ENCODE measurements at places on chromosomes 12 and 14.

- no peak for DNase-seq
These were observed 34.9 kb downstream of the GNS start for GRCh38 chr12:64724201-64724745.

- DNase-seq = no peak
These were observed 5.7 kb upstream of the ZNF385A start for GRCh38 chr12:54390176-54390667.

DNA sequence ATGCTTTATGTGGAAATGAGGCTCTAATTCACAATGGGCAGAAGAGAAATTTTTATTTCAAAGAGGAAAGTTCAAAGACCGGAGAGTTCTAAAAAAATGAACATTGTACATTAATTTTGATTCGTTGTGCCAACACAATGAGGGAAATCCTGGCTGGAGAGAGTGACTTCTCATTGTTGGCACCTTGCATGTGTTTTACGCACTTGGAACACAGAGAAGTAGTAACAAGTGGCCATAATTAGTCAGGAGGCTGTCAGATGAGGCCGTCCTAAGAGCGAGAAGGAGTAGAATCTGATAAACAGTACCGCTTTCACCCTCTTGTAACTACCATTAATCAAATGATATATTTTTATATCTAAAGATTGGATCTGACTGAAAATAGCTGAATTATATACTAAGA lies 6.9 kb downstream of the LMO3 start:
- no peak for DNase-seq

GRCh38 chr14:90756755-90757345 lies 59.4 kb downstream of the TTC7B start:
- DNase-seq = no peak

DNA sequence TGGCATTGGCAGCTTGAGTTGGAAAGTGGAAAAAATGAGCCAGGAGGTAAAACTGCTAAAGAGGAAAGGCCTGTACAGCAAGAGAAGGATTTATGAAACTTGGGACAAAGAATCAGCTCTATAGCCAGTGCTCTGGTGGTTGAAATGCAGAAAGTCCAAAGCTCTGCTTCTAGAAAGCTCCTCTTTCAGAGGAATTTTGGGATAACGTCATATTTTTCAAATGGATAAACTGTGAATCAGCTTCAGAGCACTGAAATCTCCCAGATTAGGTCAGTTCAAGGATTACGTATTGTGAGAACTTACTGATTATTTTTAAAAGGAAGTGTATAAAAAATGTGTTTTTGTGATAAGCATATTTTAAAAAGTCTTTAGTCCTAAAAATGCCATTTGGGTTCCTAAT lies 203.1 kb upstream of the CNOT2 start:
- DNase-seq = no peak

DNA sequence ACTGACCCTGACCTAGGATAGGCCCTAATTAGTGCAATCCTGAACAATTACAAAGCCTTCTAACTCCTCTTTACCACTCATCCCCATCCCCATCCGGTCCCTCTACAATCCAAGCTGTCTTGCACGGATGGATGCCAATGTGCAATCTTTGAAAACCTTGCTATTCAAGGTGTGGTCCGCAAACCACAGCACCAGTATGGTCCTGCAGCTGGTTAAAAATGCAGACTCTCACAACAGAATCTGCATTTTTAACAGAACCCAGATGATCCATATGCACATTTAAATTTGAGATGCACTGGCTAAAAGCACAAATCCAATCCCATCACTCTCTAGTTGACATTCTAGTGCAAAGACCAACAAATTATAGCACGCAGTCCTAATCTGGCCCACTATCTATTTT lies 230.6 kb upstream of the KRR1 start:
- no peak for DNase-seq

DNA sequence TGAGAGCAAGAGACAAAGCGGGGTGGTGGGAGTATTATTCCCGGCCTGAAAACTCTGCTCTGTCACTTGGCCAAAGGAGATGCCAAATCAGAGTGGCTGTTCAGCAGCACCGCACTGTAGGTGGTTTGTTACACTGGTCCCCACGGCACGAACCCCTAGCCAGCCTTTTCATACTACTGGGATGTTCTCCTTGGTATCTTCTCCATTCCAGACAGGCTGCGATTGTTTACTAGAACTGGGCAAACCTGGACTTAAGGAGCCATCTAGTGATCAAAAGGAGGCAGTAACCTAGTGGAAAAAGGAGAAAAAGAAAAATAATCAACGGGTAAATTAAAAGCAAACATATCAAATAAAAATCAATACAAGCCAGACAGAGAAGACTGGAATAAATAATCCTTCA lies 58.9 kb upstream of the TMTC2 start:
- peak; percentile 18 for DNase-seq

- no peak for DNase-seq
These were observed 21.1 kb upstream of the TTC7B start for GRCh38 chr14:90837355-90837754.

- no peak for DNase-seq
These were observed 56.6 kb upstream of the SCN8A start for GRCh38 chr12:51534216-51535074.

GRCh38 chr12:90235642-90236041 lies 527.0 kb upstream of the ATP2B1 start:
- no peak for DNase-seq

DNA sequence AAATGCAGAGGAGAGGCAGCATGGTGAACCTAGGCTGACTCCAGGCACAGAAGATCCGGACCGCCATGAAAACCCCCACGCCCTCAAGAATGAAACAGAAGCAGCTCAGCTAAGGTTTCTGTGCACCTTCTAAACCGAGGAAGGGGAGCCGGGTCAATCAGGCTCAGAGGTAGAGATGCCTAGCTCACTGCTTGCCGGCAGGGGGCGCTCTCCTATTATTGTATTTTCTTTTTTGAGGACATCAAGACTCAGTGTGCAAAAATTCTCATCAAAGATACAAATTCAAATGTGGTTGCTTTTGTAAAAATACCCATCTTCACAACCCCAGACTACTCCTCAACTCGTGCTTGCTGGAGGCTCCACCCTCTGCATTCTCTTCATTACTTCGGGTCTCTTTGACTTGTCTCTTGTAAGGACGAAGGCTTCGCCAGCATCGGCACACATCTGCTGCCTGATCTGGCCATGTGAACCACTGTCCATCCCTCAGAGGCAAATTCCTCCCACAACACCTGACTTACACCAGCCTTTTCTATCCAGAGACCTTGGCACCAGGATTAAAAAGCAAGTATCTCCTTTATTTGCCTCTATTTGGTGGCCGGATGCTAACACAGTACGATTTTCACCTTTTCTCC lies 33.4 kb upstream of the RNASE3 start:
- DNase-seq = peak; percentile 52

DNA sequence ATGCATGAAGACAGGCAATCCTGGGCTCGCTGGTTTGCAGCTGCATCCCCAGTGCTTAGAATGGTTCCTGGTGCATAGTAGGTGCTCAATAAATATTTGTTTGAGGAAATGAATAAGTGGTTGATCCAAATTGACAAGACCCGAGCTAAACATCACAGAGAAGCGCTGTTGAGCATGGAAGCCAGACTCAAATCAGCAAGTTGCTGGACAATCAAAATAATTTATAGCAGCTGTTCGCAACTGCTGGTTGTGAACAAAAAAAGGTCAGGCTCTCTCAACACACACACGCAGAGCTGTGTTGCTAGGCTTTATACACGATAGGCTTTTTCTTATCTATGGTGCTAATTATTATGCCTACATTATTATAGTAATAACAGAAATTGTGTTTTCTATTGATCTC lies 190.2 kb downstream of the TBX5 start:
- DNase-seq = no peak

DNA sequence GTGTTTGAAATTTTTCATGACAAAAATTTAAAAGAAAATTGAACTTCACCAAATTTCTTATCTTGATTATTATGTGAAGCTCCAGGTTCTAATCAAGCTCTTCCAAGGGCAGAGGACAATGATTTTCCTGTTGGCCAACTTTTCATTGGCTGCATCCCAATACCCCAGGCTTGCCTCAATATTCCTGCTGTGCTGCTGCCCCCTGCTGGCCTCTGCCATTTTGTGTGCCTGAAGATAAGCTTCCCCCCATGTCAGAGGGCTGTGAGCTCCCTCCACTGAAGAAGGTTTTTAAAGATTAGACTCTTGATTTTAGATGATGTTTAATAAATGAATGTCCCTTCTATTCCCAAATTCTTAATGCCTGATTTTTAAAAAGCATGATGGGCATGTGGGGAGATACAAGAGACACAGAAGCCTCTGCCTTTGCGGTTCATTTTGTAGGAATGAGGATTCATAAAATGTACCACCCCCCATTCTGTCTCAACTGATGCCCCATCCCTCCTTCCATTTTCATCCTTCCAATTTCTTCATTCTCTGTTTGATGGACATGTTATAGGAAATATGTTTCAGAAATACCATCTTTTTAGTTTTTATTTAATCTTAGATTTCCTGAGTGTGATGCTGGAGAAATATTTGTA lies 76.7 kb upstream of the RGS6 start:
- peak; percentile 65 for DNase-seq

GRCh38 chr12:92600052-92600451 lies 102.7 kb upstream of the PLEKHG7 start:
- DNase-seq = no peak

DNA sequence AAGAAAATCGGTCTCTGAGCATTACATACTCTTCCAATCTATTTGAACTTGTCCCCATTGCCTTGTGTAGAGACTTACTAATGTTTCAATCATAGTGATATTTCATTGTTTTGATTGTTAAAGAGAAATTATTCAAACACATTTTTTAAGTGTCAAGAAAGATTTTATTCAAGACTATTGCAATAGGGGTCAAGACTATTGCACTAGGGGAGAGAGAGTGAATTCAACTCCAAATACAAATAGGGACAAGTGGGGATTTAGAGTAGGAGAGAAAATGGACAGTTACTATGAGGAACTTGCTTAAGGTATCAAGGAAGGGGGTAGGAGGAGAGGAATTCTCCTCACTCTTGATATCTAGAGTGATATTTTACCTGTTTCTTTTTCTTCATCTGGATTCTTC lies 73.1 kb downstream of the FAR2 start:
- no peak for DNase-seq

- DNase-seq = no peak
These were observed 22.1 kb downstream of the SCARB1 start for GRCh38 chr12:124841558-124841945.

DNA sequence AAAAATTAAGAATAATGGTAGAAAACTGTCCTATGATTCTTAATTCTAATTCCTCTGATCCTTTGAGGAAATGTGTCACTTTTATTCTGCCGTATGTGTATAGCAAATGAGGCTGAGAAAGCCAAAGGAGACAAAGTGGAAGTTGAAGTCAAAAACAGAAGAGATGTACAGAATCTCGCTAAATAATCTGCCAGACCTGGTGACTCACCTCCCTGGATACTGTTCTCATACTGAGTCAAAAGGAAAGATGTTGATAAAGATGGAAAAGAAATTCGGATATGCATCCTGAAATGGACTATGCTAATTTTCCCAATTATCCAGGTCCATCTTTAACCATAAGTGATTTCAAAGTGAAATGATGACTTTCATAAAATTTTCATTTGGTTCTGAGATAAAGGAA lies 92.5 kb downstream of the DUSP6 start:
- DNase-seq = no peak

Data from SK-N-SH (cell line).